Right renal pelvis (tissue), 4 donors: ENCODE measurements at places on chromosomes 2 and 18.

DNA sequence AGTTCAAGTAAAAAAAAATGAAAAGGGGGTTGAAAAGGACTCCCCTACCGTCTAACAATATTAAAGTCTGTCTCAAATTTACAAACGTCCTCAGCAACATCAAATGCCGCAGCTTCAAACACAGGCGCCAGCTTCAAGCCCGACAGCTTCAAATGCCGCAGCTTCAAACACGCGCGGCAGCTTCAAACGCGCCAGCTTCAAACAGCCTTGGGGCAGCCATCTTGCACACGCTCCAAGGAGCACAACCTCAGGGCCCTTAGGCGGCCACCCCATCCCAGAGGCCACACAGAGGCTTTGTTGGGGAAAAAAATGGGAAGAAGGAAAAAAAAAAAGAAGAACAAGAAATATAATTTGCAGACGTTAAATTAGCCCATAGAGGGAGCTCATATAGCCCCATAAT, 244.4 kb upstream of the VRK2 start:
- DNase-seq, result no peak

DNA sequence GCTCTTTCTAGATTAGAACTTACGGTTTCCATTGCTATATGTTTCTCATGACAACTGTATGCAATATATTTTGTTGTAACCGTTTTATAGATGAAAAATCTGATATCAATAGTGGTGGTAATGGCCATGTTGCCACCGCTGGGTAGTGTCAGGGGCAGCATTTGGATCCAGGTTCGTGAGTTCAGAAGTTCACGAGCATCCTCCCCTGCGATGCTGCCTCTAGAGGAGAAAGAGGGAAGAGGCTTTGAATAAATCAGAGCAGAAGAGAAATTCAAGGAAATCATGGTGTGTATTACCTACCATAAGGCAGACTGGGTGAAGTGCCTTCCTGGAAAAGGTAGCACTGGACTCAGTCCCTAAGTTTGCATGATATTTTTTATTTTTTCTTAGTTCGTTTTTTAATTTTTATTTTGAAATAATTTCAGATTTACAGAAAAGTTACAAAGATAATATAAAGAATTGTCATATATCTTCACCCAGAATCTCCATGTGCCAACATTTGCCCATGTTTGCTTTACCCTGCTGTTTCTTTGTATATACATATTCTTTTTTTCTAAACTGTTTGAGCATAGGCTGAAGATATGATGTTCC, 3.3 kb upstream of the ZBTB7C start:
- DNase-seq, result no peak

GRCh38 chr2:101781326-101781725, 83.8 kb downstream of the MAP4K4 start:
- DNase-seq, result no peak

DNA sequence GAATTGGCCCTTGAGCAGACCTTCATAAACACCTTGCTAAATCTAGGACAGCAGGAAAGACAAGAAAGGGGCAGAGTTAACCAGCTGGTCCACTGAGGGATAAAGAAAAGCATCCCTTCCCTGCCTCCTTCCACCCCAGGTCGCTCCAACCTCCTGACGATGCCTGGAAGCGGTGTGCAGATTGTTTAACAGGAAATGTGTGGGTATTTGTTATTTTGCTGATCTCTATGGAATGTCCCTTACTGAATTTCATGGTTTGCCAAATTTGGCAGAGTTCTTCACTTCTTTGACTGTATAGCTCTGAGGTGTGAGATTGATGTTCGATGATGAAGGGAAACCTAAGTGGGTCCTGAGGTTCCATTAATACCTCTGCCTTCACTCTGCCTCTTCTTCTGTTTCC, 72.9 kb downstream of the MAP3K20 start:
- DNase-seq, result no peak

- DNase-seq, result no peak
These were observed 1106.4 kb upstream of the ZEB2 start for GRCh38 chr2:145626301-145626700.

DNA sequence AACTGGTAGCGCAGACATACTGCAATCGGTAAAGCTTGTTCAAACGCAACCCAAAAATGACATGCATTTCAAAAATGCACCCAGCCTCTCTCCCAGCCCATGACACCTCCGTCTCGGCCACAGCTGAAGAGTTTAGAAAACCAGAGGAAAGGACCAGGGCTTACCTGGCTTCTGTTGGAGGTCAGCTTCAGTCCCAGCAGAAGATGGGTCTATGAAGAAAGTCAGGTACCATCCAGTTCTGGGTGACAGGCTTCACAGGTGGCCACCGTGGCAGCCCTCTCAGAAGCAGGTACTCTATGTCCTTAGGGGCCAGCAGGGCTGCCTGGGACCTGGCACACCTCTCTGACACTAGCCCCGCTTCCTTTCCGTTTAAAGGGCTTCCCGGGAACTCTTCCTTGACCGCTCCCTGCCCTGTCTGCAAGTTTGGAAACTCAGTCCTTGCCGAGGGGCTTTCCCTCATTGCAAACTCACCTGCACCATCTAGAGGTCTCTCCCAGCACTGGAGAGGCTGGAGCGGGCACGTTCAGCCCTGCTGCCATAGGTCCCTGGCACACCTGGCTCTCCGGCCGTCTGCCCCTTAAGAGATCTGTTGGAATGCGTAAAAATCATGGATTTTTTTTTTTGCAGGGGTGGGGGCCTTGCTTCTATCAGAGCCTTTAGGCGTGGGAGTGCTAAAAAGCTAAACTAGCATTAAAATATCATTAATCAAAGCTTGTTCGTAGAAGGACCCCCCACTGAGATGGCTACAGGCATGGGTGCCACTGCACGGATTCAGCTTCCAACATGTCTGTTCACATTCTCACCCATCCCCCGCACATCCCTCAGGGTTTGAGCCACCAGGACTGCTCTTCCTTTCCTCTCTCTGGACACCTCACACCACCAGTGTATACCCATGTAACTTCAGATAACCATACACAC, at the start of gene EDAR:
EDAR (minus strand) TSS at position 425 of the 918 bp plus-strand sequence. CDS start 58,206 bp downstream, outside the sequence.
- DNase-seq, result peak; percentile 57

GRCh38 chr2:52000151-52000855, 968.4 kb upstream of the NRXN1 start:
- DNase-seq, result no peak

DNA sequence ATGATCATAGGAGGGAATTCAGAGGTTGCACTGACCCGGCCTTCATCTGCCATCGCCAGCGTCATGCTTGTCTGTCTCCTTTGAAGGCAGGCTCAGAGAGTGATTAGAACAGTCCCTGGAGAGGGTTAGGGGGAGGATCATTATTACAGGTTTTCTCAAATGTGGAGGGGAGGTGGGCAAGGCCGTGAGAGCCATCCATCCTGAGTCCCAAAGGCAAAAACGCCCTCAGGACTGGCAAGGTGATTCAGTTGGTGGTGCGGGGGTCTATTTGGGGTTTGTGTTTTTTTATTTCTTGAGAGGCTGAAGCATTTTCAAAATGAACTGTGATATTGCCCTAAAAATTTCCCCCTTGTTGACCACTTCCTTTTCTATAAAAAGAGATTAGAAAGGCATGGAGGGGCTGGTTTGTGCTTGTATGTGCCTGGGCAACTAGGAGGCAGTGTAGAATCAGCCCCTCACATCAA, 39.3 kb upstream of the GYPC start:
- no peak for DNase-seq

GRCh38 chr2:124380221-124380749, 355.2 kb downstream of the CNTNAP5 start:
- no peak for DNase-seq

DNA sequence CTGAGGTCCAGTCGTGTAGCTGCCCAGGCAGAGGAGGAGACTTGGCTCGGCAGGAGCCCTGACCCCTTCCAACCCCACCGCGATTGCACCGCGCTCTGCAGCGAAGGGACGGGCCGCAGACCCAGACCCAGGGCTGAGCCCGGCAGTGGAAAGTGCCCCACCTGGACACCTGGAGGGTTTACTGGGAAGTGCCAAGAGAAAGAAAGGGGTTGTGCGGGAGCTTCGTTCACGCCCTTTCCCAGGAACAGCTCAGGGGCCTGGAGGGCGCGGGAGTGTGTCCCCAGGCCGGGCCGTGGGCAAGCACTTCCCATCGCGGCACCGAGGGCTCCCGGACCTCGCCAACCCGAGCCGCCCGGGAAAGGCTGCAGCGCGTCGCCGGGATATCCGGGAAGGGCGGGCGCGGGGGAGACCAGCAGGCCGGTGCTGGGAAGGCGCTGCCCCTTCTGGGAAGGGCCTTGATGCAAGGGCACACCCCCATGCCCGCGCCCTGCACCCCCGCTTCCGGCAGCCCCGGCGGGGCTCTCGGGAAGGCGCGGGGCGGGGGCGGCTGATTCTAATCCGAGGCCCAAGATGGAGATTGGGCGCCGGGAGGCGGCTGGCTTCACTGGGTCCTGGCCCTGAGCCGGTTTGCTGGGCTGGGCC, 36.1 kb upstream of the MRPL33 start:
- no peak for DNase-seq

GRCh38 chr18:30970196-30970816, 72.2 kb downstream of the DSC3 start:
- DNase-seq, result peak; percentile 11

GRCh38 chr2:47602996-47603395, 179.9 kb upstream of the MSH6 start:
- DNase-seq, result no peak

DNA sequence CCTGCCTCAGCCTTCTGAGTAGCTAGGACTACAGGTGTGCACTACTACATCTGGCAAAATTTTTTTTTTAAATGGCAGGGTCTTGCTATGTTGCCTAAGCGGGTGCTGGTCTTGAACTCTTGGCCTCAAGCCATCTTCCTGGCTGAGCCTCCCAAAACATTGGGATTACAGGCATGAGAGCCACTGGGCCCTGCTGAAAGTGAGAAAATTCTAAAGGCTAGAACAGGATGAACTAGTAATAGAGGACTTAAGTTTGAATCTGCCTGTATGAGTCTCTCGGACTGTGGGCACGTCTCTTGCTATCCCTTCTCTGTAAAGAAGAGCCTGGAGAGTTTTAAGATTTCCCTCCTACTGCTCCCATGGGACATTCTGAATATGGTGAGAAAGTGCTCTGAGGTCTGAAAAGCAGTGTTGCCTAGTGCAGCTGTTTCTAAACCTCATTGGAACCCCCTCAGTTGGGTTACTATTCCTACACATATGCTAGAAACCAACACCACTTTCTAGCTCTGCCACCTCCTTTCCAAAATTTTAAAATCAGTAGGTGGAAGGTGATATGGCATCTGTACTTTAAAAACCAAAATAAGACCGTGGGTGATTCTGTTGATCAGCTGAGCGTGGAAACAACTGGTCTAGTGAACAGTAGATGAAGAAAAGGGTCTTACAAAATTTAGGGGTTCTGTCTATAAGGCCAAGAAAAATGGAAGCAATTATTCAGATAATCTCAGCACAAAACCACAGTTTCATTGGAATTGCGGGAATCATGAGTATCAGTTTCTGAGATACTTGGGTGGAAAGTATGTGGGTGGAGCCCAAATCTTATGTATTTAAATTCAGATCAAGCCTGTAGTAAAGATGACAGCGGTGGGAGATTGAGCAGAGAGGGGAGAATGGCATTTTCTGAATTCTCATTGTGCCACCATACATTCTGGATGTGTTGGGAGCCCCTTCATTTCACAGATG, 259.8 kb upstream of the CXCR4 start:
- DNase-seq, result no peak

- no peak for DNase-seq
These were observed 86.4 kb downstream of the NCOA1 start for GRCh38 chr2:24577481-24577880.

DNA sequence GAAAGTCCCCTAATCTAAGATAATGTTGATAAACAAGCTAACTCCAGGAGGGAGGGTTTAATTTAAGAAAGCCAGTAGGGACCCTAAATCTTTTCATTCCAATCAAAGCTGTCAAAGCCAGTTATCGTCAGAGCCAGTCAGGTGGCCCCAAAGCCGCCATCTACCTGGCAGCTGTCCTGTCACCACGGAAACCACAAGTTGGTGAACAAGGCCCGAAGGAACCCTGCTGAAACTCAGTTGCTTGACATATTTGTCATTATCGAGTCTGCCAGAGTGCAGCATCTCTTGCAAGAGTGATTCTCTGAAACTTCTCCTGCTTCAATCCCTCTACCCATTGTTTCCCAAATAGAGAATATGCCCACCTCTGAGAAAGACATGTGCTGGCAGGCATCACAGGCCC, 30.8 kb upstream of the POLE4 start:
- DNase-seq, result no peak

DNA sequence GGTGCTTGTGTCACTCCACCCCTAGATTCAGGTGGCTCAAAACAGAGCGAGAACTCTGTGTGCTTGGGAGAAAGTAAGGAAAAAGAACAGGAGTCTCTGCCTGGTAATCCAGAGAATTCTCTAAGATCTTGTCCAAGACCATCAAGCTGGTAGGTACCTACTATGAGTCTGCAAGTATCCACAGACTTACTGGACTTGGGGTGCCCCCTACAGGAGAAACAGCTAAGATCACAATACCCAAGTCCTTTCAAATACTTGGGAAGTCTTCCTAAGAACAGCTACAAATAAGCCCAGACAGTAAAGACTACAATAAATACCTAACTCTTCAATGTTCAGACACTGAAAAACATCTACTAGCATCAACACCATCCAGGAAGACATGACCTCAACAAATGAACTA, 1143.6 kb upstream of the ACVR2A start:
- DNase-seq, result no peak

- DNase-seq, result no peak
These were observed 42.1 kb upstream of the TAF1B start for GRCh38 chr2:9800975-9801726.

DNA sequence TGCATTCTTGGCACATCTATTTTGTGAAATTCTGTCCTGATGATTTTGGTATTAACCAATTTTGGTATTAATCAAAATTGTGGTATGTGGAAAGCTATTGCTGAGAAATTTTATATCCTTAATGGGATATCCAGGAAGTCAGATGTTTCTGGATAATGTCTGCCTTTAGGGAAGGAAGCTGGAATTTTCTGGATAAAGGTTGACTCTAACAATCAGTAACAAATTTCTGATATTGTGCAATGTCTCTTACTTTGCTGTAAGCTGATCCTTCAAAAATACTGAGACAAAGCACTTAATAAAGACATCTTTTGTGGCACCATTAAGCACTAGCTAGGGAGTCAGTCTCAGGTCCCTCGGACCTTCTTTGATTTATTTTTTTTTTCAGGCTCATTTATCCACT, 100.8 kb upstream of the UGP2 start:
- no peak for DNase-seq

DNA sequence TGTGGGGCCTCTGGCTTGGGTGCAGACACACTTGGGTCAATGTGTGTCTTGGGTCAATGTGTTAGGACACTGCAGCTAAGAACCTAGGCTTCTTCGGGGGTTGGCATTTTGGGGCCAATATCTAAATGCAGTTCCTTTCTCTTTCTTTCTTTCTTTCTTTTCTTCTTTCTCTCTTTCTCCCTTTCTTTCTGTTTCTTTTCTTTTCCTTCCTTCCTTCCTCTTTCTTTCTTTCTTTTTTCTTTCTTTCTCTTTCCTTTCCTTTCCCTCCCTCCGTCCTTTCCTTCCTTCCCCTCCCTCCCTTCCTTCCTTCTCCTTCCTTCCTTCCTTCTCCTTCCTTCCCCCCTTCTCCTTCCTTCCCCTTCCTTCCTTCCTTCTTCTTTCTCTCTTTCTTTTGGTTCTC, 57.7 kb upstream of the OSR1 start:
- DNase-seq, result no peak

- DNase-seq, result no peak
These were observed 18.1 kb downstream of the CD8A start for GRCh38 chr2:86772611-86773010.

- no peak for DNase-seq
These were observed 11.1 kb downstream of the CAPN10 start for GRCh38 chr2:240597419-240598181.
